Thymus (tissue), 14 donors: ENCODE measurements at places on chromosomes 3 and 15. TPM values are rescaled to one million over a fixed set of nuclear protein-coding genes. Genes with fewer than 3 reads are reported as not detected.

The NSUN3 gene
- 11.1 TPM for total RNA-seq

The SLC24A5 gene
- total RNA-seq: 0.05 TPM

The MCTP2 gene
- 9.3 TPM for total RNA-seq

The GXYLT2 gene
- total RNA-seq: 6.6 TPM

The ZNF148 gene
- total RNA-seq: 34.2 TPM

The PPP1R14D gene
- total RNA-seq: 0.14 TPM

The LRRC34 gene
- total RNA-seq: 5.9 TPM

The MBNL1 gene
- total RNA-seq: 178 TPM

GRCh38 chr3:23964537-23965235, 19.6 kb downstream of the NR1D2 start:
- no peak for DNase-seq

- DNase-seq: no peak
Measured at GRCh38 chr3:72657666-72658065, 190.6 kb downstream of the SHQ1 start.

DNA sequence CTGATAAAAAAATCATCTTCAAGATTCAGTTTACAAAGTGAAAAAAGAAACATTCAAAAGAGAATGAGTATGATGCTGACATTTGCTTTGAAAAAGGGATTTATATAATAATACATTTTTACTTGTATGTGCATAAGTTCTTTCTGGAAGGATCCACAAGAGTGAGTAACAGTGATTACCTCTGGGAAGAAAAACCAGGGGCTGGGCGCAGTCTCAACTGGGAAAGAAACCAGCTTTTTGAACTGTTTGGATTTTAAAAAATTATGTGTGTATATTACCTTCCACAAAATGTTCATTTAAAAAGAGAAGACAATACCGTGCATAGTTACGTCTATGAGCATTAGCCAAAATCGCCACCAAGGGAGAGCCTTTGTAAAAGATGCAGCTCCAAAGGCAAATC, 1.3 kb downstream of the CLEC3B start:
- DNase-seq: no peak

DNA sequence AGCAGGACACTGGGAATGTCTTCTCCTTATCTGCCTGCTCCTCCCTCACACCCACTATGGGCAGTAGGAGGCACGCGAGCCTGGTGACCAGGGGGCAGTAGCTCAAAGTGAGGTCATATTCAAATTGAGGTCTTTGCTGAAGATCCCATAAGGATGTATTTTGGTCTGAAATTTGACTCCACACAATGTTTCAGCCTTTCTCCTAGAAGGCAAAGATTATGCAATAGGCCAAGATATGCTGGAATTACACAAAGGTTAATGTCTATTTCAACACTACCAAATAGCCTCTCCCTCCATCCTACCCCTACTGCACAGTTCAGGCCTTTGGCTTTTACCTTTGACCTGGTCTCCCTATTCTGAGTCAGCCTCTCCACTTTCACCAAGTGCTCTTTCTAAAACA, 203.0 kb downstream of the TIGIT start:
- DNase-seq: no peak

DNA sequence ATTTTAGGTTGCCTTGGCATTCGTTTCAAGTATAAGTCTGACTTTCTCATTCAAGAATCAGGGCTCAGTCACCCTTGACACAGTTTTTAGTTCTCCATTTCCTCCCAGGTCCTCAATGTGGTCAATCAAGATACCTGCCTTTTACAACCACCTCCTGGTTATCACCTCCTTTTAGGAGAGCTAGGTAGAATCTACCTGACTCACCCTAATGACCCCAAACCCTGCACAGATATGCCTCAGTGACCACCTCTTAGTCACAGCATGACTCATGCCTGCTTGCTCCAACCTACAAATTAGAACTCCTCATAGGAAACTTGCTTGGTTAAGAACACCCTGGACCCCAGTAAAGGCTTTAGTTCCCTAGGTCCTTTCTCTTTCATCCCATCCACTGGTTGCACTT, 22.5 kb downstream of the DMXL2 start:
- DNase-seq: no peak

- DNase-seq: no peak
Measured at GRCh38 chr15:96253006-96253747, 77.3 kb upstream of the NR2F2 start.

DNA sequence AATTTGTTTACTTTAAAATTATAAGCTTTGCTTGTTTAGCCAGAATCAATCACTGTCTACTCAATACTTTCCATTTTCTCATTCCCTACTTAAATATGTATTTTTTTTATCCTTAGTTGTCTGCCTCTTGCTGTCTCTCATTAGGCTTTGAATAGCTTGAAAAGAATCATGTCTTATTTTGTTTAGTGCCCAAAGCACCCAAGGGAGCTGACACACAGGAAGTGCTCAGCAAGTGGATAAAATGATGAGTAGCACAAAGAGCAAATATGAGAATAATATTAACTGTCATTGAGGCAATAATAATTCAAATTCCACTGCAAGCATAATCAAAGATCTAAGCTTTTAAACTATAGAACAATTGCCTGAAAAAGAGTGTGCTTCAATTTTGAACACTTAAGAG, 19.0 kb upstream of the IL1RAP start:
- no peak for DNase-seq

DNA sequence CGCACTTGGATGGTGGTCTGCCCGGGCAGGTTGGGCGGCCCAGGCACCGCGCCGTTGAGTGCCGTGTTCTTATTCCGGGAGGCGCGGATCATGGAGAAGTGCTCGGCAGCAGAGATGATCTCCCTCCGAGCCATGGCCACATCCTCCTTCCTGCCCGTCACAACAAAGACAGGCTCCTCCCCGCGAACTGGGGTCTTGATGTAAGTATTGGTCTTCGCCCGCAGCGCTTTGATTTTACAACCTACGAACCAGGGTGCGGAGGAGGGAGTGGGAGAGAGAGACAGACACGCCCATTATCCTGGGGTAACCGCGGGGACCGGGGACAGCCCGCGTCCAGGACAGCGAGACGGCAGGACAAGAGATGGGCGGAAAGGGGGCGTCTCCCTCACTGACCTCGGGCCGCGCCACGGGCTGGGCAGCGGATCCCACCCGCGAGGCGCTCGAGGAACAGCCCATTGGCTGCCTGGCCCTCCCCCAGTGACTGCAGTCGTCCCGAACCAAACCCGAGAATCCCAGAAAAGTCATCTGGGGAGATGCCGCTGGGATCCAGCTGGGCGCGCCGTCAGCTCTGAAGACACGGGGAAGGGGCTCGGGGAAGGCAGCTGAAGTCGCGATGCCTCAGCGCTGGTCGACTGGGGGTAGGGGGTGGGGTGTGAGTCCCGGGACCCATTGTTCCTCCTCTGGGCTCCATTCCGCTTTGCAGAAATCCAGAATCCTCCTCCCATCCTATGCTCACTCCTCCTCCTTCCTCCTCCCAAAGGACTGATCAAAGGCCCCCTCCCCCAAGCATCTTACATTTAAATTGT, 1.2 kb downstream of the MEX3B start:
- DNase-seq: peak; percentile 29

DNA sequence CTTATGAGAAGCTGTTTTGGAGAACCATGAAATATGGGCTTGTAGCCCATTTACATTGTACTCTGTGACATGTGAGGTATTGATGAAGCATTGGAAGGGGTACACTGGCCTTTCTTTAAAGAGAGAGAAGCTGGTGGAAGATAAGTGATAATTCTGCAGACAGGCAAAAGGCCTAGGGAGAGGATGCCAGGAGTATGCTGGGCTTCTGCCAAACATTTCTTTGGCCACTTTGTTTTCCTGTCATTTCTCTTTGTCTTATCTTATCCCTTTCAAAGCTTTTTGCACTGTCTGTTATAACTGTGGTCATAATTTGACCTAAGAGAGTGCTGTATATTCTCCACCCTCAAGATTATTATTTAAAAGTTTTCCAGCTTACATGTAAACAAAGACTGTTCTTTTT, 109.6 kb upstream of the SEMA6D start:
- no peak for DNase-seq

DNA sequence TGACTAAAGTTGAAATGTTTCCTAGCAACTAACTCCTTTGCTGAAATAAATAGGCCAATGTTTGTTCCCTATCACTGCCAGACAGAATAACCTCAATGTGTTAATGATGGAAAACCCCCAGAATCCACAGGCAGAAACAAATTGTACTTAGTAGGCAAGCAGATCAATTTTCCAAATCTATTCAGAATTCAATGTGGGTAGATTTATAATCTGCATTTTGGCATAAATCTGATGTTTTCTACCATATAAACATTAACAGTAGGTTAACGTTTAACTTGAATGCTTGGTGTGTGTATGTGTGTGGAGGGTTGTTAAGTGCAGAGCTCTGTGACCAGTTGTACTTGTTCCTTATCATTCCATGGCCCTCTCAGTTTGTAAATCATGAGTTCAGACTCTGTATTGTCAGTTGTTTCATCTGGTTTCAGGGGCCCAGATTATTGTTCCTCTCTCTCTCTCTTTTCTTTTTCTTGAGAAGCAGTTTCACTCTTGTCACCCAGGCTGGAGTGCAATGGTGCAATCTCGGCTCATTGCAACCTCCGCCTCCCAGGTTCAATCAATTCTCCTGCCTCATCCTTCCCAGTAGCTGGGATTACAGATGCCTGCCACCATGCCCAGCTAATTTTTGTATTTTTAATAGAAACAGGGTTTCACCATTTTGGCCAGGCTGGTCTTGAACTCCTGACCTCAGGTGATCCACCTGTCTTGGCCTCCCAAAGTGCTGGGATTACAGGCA, 32.8 kb downstream of the PLSCR1 start:
- no peak for DNase-seq

- no peak for DNase-seq
Measured at GRCh38 chr15:101024073-101024695, 105.0 kb downstream of the LRRK1 start.

DNA sequence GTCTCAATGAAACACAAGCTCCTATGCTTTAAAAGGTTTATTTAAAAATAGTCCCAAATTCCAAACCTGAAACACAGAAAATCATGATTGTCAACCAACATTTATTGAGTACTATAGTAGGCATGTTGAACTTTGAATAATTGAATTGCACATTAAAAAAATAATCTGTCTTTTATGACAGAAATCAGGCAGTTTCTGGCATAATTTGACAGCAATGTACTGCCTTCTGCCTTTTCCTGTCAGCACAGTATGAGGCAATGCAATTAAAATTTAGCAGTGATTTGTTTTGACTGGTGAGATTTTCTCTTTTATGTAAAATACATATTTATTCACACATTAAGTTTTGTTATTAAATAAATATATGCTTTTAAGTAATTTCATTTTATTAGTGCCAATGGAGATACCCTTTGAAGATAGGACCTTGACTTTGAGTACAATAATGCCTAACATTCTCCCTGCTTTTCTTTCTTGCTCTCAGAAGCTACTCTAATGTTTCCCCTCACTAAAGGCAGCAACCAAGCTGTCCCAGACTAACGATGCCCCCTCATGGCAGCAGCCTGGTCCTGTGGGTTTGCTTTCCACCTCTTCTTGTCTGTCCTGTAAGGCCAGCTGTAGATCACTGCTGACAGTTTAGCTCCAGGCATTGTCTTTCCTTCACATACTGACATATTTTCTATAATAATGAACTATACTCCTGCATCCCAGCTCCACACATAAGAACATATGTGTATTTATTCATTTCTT, 346.7 kb downstream of the IL20RB start:
- no peak for DNase-seq

- no peak for DNase-seq
Measured at GRCh38 chr3:119582178-119582577, 2.9 kb downstream of the ADPRH start.

GRCh38 chr3:169402672-169403360, 260.7 kb downstream of the MECOM start:
- no peak for DNase-seq

DNA sequence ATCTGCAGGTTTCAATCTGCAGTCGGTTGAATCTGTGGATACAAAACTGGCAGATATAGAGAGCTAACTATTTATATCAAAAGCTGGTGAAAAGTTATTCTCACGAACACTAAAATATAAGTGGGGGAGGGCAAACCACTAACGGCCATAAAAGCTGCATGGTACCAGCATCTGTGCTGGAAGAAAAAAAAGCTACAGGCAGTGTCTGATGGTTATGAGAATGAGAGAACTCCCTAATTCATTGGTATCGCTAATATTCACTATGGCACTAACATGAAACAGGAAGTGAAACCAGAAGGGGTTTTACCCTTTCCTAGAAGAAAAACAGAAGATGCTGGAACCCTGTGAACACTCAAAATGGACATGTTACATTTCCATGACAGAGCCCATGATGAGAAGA, 15.9 kb downstream of the CEP70 start:
- DNase-seq: no peak

GRCh38 chr3:89467898-89468363, 360.5 kb downstream of the EPHA3 start:
- no peak for DNase-seq

- no peak for DNase-seq
Measured at GRCh38 chr3:16357186-16358121, 92.4 kb downstream of the OXNAD1 start.

DNA sequence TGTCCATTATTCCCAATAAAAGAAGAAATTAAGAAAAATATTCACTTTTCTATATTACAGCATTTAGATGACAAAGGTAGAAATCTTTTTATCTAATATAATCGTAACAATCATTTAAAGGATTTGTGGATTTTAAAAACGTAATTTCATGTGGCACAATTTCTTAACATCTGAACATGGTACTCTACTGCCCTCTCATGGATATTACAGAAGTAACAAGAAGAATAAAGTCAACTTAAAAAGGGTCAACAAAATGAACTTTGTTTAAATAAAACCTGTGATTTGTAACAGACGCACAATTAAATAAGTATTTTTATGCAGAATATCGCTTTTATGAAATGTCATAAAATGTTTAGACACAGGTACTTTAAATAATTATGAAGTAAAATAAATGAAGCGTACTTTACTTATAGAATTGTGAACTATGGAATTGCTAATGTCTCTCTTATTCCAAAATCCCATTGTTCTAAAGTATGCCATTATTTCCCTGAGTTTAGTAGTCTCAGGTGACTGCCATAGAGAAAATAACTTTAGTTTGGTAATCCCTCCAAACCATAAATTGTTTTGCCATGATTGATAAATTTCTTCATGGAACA, 366.8 kb upstream of the ZNF385D start:
- peak; percentile 26 for DNase-seq

DNA sequence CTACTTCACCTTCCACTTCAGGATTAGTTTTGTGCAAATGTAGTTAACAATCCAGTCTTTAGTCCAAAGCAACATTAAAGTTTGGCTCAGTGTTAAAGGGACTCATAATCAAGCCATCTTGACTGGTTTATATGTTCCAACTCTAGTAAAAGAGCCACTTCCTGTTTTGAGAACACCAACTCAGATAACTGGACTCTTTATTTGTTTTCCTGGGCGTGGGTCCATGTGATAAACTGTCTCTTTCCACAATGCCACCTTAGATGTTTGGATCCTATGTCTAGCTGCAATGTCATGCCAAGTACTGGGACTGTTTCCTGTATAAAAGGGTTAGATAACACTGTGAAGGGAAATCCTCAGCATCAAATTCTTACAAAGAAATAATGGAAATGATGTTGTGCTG, 545.0 kb downstream of the PYDC2 start:
- no peak for DNase-seq

DNA sequence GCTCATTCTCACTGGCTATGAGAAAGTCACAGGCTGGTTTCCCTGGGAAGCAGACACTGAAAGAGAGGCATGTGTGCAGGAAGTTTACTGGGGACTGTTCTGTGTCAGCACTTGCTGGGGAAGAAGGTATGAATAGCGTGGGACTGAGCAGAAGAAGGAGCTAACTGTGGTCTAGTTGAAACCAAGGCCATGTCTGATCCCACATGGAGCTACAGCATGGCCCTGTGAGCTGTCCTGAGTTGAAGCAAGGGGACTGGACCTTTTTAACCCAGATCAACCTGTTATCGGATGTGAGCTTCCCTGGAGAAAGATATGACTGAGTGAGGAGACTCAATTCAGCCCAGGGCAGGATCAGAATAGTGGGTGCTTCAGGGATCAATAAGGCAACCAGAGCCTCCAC, 53.7 kb downstream of the DCLK3 start:
- DNase-seq: no peak
